Testis (tissue), 5 donors: ENCODE measurements at places on chromosomes 6 and 20. TPM values are rescaled to one million over a fixed set of nuclear protein-coding genes. Genes with fewer than 3 reads are reported as not detected.
A peak's percentile ranks its signal among the peaks of the same experiment; 100 is the strongest.

DNA sequence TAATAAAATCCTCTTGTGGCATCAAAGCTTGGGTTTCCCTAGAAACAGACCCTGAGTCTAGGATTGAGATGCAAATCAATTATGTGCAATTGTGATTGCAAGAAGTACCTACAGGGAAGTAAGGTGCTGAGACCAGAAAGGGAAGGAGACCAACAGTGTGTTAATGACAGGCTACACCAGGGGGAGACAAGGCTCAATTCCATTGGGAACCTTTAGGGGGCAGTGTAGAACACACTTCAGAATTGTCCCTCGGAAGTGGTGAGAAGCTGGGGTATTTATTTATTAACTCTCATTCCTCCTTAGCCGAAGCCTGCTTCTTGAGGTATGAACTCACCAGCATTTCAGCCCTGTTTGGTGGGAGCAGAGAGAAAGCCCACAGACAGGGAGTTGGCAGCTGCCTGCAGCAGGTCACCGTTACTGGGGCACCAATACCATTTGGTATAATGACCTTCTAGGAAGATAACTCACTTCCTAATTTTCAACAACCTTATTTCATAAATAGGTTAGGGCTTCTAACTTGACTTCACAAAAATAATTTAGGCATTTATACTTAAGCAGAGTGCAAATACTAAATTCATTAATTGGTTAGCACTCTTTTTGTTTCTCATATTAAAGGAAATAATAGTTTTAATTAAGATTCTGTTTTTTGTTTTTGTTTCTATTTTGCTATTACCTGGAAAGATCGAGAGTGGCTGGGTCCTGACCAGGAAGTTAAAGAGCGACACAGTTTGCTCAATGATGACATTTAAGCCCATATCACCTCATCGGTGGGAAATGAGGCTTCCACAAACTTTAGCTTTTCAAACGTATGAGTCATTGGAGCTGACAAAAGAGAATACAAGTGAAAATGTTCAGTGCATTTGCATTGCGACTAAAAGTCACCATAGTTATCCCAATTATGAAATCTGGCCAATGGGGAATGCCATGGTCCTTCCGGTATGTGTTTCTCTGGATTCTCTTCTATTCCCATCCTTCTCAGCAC is 94.8 kb downstream of the BTBD3 start:
- peak; percentile 64 for DNase-seq

The NTSR1 gene
- 1.3 TPM for total RNA-seq

The RRAGD gene
- 19.4 TPM for total RNA-seq

GRCh38 chr6:147559006-147559405 is 50.5 kb downstream of the SAMD5 start:
- DNase-seq: peak; percentile 21

The SAPCD1 gene
- total RNA-seq: 11.6 TPM

DNA sequence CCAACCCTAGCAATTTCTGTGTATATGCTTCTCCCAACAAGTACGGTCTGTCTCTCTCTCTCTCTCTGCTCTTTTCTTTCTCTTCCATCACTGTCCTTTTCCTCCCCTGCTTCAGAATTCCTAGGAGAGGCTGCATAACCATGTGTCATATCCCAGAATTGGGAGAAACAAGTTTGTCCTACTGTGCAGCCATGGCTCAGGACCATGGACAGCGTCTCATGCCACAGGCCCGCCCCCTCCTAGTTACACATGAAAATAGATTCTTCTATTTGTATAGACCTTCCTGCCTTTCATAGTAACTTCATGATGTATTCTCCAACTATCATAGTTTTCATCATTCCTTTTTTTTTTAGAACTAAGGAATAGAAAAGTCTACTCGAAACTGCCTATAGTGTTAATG is 98.0 kb downstream of the FNDC1 start:
- DNase-seq: peak; percentile 42

DNA sequence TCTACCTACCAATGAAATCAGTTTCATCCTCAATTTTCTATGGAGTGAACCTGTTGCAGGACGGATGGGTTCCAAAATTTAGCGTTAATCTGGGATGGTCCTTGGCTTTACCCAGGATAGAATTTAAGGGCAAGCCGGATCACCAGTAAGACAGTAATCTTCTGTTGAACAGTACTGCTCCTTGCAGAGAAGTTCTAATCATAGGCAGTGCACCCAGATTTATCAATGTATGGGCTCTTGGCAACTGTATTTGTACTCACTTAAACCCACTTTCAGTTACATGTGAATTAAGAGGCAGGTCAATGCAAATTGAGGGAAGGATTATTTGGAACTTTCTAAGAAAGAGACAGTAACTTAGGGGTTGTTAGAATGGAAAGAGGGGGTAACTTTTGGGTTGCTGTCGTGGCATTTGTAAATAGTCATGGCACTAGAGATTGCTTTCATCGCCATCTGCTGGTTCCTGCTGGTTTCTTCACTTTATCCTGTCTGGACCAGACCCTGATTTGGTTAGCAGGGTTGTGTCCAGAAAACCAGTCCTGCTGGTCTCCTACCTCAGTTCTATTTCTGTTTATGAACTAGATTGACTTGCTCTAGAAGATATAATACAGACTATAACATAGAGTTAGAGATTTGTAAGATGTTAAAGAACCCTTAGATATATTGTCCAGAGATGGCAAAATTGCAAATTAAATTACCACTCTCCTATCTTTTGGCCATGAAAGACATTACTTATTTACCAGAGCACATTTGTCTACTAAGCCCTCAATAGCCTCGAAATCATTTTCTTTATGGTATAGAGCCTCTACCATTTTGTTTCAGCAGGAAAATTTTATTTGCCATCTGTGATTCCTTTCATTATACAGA is 646.3 kb downstream of the UTRN start:
- peak; percentile 60 for DNase-seq

- DNase-seq: no peak
Observed at GRCh38 chr6:48994811-48995210, 468.2 kb downstream of the MMUT start.

The CST4 gene
- not detected for total RNA-seq

DNA sequence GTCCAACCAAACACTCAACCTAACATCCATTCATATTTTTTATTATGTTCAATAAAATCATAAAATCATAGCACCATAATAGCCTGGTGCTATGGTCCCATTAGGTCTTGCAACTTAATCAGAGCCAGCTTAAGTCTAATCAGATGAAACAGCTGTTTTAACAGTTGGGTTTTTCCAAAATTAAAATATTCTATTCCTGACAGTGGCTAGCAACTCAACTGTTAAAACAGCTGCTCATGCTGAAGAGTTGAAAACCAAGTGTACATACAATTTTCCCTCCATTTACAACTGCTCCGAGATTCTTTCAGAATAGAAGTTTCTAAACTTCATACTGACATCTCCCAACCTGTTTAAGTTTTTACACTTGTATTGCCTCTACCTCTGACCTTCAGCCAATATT is 89.5 kb downstream of the UBE3D start:
- DNase-seq: no peak

- DNase-seq: peak; percentile 73
Observed at GRCh38 chr6:17987697-17988421, 424 bp upstream of the KIF13A start.

GRCh38 chr6:43278524-43279078 is 19.5 kb upstream of the SLC22A7 start:
- no peak for DNase-seq

The KIF25 gene
- 1.6 TPM for total RNA-seq

GRCh38 chr6:37426058-37426944 is 6.7 kb upstream of the CMTR1 start:
- no peak for DNase-seq

The CAGE1 gene
- total RNA-seq: 14.9 TPM

- DNase-seq: no peak
Observed at GRCh38 chr20:58778760-58779159, 71.9 kb downstream of the GNAS-AS1 start.

GRCh38 chr6:39731565-39731964 is 6.4 kb upstream of the KIF6 start:
- DNase-seq: no peak

The CCN6 gene
- 0.99 TPM for total RNA-seq

- DNase-seq: no peak
Observed at GRCh38 chr6:158785036-158785435, 34.1 kb downstream of the EZR start.

The STAU1 gene
- 95.4 TPM for total RNA-seq

- DNase-seq: peak; percentile 74
Observed at GRCh38 chr6:46217671-46218131, 46.9 kb upstream of the ENPP5 start.

- DNase-seq: peak; percentile 23
Observed at GRCh38 chr20:58048096-58048702, 180.3 kb downstream of the ANKRD60 start.

GRCh38 chr6:151705993-151706733 is 101.3 kb upstream of the ESR1 start:
- no peak for DNase-seq

The ADGRG6 gene
- 10.6 TPM for total RNA-seq

DNA sequence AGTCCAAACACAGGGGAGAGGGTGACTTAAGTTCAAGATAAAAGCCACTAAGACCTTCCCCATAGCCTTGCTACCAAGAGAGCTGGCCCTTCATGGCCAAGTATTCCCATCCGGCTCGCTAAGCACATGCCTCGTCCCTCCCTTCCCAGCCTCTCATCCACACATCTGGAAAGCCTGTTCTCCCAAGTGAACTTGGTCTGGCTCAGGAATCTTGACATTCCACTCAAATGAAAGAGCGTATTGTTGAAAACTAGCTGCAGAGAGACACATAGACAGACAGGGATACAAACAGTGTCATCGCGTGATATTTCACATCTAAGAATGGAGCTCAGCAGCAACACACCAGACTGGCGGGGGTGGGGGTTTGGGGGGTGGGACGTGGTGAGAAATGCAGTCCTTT is 182.8 kb upstream of the FOXQ1 start:
- DNase-seq: no peak

DNA sequence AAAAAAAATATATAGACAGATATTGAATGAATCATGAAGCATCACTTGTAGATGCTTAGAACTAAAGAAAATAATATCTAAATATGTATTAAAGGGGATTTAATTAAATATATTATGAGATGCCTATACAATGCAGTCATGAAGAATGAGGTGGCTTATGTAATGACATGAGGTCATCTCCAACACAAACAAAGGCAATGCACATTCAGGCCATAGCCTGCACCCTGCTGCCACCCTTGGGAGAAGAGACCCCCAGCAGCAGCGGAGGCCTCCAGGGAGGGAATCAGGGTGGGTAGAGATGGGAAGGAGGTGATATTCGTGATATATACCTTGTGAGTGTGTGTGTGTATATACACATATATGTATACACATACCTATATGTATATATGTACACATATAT is 26.4 kb upstream of the SSTR4 start:
- DNase-seq: no peak

- peak; percentile 42 for DNase-seq
Observed at GRCh38 chr6:149766156-149766769, 16.7 kb downstream of the PCMT1 start.

The NKX2-2 gene
- total RNA-seq: 0.16 TPM

The KCNK16 gene
- total RNA-seq: not detected

The DOK5 gene
- total RNA-seq: 1.7 TPM

GRCh38 chr6:126176282-126176681 is 163.6 kb upstream of the CENPW start:
- DNase-seq: no peak

- DNase-seq: no peak
Observed at GRCh38 chr6:139475241-139475640, 100.8 kb upstream of the CITED2 start.

DNA sequence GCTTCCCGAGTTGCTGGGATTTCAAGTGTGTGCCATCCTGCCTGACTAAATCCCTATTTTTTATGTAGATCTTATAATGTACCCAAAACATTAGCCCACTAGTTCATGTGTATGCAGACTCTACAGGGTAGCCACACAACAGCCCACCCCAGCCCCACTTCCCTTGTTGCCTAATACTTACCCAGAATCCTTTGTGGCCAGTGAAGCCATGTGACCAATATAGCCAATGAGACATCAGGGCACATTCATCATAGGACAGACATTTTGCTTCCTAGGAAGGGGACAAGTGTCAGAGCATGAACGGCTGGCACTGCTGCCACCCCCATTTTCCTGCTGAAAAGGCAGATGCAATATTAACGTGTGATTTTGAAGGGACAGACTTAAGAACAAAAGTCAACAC is 36.0 kb upstream of the TCP11 start:
- no peak for DNase-seq

GRCh38 chr6:169960003-169960344 is 208.6 kb downstream of the ERMARD start:
- DNase-seq: no peak

GRCh38 chr6:158439255-158439654 is 120.6 kb upstream of the TMEM181 start:
- DNase-seq: peak; percentile 58

DNA sequence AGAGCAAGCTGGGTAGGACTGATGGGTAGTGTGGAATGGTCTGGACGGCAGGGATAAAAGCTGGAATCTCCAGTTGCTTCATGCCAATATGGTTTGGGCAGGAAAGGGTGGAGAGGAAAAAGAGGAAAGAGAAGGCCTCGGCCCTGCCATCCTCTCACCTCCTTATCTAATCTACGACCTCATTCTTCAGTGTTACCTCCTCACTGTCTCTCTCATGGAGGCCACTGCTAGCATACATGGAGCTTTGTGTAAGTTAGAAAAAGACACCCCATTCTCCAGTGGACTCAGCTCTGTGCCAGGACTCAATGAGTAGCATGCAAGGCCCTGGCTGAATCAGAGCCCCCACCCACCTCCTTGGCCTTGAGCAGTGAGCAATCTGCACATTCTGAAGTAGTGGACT is 6.1 kb upstream of the ARID1B start:
- DNase-seq: no peak

The ERVFRD-1 gene
- not detected for total RNA-seq
